ENCODE measurements at places on chromosomes 12 and 14.
A peak's percentile ranks its signal among the peaks of the same experiment; 100 is the strongest.

DNA sequence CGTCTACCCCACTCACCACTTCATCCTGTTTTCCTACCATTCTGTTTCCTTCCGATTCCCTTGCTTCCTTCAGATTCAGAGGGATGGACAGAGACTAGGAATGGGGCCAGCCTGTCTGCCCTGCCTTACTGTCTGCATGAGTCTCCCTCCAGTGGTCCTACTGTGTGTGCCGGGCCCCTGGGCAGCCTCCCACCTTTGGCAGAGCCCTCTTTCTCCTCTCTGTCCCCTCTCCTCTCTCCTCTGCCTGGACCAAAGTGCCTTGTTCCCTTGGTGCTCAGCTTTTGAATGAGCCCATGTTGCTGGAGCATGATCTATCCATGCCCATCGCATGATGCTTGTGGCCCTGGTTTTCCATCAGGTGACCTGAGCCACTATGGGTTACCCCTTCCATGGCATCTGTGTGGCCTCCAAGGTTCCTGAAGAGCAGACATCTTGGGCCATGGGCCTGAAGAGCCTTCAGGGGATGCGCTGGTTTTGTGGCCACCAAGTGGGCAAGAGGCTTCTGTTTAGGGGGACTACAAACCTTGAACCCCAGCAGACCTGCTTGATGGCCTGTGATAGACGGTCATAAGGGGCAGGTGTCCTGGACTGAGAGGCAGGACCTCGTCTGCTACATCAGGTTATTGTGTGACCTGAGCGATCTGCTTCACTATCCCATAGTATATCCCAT is 54.2 kb upstream of the BCL11B start:
- DNase-seq: no peak

- peak; percentile 15 for DNase-seq
Observed at GRCh38 chr14:23727566-23728335, 91.6 kb downstream of the DHRS2 start.

- no peak for DNase-seq
Observed at GRCh38 chr14:74697543-74697942, 15.3 kb downstream of the AREL1 start.

DNA sequence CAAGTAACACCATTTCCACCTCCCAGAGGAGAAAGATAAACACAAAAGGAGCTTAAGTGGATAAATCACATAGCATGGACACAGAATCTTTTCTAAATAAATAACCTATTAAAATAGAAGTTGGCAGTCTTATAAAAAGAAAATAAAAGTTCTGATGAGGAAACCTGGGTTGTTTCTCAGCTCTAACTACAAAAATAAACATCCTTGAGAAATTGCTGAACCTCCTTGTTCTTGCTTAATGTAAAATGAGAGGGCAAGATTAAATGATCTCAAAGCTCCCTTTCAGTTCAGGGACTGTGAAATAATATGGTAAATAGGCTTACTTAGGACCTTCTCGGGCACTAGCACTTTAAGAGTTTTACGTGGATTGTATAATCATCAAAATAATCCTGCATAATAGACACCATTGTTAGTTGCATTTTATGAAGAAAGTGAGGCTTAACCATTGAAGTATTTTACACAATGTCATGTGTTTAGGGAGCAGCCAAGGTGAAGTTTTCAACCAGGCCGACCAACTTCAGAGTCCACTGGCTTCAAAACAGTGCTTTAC is 214.0 kb upstream of the NOVA1 start:
- DNase-seq: no peak

DNA sequence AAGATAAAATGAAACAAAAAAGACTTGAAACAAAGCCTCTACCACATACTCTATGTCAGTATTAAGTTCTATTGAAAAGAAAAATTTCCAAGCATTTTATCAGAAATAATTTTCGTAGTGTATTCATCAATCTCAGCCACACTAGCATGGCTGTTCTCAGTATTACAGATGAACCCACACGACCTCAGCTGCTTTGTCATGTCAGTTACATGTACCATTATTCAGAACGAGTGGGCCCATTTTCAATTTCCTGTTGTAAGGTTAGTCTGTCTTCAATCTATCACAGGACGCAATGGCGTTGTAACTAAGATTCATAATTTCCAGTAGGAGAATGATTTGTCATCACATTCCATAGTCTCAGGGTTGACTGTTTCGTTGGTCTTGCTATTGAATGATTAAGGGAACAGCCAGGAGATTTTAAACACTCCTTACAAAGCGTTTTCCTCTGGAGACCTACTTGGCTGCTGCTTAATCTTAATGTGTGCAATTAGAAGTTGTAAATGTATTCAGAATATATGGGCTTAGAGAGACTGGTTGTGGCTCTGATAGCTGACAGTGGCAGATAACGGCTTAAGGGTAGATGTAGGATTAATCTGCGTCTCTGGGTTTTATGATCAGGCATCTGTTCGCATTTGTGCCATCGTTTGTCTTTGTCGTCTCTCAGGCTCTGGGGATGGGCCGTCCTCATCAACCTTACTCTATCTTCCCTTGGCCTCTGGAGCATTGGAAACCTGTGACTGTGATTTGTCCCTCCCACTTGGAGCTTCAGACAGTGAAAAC is 65.4 kb downstream of the GLT1D1 start:
- no peak for DNase-seq

DNA sequence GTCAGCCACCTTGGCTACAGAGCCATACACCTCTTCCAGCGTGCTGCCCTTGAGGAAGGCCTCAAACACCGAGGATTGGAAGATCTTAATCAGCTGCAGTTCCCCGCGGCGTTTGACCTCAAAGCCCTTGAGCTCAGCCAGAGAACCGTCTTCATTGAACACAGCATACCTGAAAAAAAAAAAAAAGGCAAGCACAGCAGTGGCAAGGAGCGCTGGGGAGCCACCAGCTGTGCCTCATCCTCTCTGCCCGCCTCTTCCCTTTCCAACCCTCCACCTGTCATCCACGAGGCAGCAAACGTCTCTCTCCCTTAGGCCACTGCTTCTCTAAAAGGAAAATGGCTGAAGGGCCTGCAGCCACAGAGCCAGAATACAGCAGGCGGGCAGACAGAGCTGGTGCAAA is 26.1 kb downstream of the POLE start:
- no peak for DNase-seq

- no peak for DNase-seq
Observed at GRCh38 chr14:53461858-53462257, 308.7 kb upstream of the DDHD1 start.

- DNase-seq: peak; percentile 10
Observed at GRCh38 chr14:65850429-65851135, 438.1 kb downstream of the FUT8 start.

DNA sequence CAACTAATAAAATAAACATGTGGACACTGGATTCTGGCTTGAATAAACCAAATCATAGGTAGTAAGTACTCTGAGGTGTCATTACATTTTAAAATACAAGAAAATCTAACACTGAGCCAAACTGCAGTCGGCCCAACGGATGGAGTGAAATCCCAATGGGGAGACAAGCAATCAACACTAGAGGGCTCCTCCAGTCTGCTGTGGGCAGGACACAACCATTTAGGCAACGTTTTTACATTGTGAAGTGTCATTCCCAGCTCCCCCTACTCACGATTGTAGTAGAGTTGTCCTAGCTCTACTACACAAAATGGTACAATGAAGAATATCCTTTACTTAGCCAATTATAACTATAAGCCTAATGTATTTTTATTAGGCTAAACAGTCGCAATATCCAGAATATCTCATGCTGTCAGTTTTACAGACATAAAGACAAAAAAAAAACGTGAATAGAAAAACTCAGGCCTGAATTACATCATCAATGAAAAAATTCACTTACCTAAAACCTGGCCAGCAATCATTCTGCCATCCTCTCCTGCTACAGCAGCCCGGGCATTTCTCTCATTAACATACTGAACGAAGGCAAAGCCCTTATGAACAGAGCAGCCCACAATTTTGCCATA is 35.7 kb downstream of the HNRNPC start:
- DNase-seq: no peak

- DNase-seq: no peak
Observed at GRCh38 chr14:104432611-104433231, 146.8 kb upstream of the C14orf180 start.

DNA sequence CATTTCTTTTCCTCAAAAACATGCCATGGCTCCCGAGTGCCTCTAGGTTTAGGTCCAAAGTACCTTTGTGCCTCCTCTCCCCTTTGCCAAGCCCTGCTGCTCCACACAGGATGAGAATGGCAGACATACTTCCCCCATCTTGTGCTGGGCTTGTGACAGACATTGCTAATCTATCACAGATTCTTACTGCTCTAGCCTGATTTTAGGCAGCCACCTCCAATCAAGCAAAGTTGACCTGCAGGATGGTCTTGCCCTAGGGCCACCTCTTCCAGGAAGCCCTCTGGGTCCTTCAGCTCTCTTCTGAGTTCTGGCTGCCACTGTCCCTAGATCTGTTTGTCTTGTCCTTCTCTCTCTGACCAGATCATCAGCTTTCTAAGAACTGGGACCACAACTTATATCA is 20.5 kb downstream of the FOXN4 start:
- no peak for DNase-seq

DNA sequence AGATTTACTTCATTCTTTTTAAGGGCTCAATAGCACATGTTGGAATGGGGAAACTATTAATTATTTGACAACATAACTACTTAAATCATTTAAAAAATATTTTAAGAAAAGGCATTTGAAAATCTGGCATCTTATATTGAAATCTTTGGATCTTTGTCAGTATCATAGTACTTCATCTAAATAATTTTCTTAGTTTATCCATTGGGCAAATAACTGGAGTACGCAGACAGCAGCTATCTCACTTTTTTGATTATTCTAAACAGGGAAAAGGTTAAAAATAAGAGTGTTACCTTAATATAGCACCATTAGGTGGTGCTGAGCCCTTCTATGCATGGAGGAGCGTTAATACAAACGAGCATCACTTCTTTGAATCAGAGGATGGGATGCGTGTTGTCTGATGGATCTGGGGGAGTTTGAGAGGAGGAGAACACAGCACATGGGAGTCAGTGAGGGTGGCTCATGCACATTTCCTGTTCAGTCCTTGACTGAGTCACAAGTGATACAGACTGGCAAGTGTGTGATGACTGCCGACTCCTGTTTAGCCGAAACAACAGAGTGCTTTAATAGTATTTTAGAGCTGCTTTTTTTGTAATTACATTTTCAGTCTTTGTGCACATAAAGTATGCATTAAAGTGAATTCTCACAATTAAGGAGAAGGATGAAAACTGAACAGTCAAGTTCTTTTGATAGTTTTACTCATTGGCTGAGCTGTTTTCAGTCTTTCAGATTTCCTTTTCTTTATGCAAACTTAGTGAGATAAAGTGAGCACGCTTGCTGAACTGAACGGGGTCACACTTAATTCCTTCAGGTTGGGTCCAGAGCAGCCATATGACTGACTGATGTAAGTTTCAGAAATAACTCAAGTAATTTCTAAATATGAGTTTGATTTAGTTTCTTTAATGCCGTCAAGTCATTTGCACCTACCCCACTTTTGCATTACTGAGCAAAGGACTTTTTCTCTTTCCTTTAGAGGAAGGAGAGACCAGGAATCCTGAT is 92.7 kb downstream of the DIP2B start:
- DNase-seq: no peak

- DNase-seq: no peak
Observed at GRCh38 chr12:11695321-11695720, 45.8 kb downstream of the ETV6 start.

GRCh38 chr14:31476131-31476866 is 11.5 kb downstream of the GPR33 start:
- no peak for DNase-seq

DNA sequence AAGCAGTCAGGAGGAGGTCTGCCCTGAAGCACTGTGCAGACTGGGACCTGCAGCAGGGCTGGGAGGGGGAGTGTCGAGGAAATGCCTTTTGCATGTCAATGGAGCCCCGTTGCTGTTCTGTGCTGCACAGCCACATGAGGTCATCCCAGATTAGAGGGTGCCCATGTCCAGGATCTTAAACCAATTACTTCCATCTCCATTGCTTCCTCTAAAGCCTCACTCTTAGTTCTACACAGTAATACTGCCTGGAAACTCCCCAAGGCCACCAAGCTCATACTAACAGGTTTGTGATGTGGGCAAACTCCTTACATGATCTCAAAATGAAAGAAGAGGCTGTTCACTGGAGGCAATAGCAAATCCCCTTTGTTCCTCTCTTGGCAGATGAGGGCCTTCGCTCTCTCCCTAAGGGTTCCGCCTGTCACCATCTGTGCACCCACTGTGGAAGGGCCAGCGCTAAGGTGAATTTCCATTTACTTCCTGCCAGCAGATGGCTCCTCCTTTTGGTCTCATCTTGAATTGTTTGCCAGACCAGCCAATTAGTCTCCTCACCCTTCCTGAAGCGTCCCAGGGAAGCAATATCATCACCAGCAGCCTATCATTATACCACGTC is 35.4 kb upstream of the LTA4H start:
- no peak for DNase-seq

DNA sequence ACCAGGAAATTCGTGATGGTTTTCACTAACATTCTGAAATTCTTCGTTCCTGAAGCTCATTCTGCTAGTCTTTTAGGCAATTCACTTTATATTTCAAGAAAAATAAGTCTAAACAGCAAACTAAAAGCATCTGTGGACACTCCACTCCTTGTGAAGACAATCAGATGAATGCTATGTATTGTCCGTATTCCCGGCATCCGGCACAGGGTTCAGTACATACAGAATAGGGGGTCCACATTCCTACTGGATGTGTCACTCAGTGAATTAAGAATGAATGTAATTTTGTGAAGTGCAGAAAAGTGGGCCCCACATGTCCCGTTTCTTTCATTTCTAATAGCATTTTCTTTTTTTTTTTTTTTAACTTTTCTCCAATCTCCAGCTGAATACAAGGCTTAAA is 241.3 kb downstream of the GRIN2B start:
- DNase-seq: no peak

GRCh38 chr12:124738636-124739467 is 124.8 kb downstream of the SCARB1 start:
- DNase-seq: no peak

GRCh38 chr14:30621354-30621939 is 672 bp upstream of the SCFD1 start:
- no peak for DNase-seq

- DNase-seq: no peak
Observed at GRCh38 chr12:65300679-65301349, 22.3 kb downstream of the MSRB3 start.

All from muscle of arm (tissue), 14 donors.